Fibroblast of mammary gland (primary cell): ENCODE measurements at places on chromosomes 16 and 17.

- DNase-seq, result peak; percentile 72
Observed at GRCh38 chr17:12691173-12691572, 25.5 kb downstream of the MYOCD start.

GRCh38 chr16:29025735-29026134 is 40.9 kb downstream of the LAT start:
- DNase-seq, result no peak

DNA sequence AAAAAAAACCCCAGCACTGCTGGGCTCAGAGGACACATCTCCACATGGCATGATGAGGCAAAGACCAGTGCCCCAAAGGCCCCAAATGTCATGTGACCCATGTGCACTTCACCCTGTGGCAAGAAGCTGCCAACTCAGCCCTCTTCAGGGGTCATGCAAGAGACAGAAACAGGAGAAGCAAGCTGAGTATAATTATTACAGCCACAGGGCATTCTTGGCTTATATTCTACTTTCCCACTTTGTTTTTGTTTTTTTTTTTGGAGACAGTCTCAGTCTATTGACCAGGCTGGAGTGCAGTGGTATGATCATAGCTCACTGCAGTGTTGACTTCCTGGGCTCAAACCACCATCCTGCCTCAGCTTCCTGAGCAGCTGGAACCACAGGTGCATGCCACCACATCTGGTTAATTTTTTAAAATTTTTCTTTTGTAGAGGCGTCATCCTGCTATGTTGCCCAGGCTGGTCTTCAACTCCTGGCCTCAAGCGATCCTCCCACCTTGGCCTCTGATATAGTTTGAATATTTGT is 32.7 kb upstream of the LITAF start:
- no peak for DNase-seq

GRCh38 chr17:66755101-66755943 is 79.6 kb upstream of the CACNG5 start:
- no peak for DNase-seq

DNA sequence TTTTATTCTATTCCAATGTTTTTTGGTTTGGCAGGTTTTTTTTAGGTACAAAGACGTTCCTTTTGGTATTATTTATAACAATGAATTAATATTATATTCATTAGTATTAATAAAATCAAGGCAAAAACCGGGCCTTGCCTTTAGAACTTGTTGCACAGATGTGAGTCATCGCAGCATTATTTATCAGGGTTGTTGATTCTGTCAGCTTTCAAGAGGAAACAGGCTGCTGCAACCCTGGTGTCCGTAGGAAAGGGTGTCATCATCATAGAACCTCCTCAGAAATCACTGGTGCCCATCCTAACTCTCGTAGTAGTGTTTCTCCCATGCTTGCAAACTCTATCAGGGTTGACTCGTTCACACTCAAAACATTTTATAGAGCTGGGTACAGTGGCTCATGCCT is 10.2 kb upstream of the LRRC37B start:
- no peak for DNase-seq

GRCh38 chr17:42979511-42980273 is at the start of gene PTGES3L:
TSS of gene PTGES3L (minus strand) at chr17:42980080. CDS start at chr17:42980053, 27 bp downstream.
- DNase-seq, result no peak

DNA sequence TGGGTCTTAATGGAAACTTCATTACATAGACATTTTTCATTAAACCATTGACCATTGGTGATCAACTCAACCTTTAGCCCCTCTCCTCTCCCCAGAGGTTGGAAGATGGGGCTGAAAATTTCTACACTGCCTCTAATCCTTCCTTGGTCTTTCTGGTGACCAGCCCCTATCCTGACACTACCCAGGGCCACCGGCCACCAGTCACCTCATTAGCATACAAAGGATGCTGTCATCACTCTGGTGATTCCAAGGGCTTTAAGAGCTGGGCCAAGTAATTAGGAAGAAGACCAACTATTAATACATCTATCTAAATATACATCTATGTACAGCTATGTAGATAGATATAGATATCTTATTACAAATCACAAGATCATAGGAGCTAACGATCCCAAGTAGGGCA is 111.2 kb upstream of the IRX6 start:
- no peak for DNase-seq
